ENCODE measurements at places on chromosomes 2 and 18. TPM values are rescaled to one million over a fixed set of nuclear protein-coding genes. Genes with fewer than 3 reads are reported as not detected.

Gene RESP18
- not detected for total RNA-seq

Gene CROCC2
- 0.23 TPM for total RNA-seq

Gene DUSP2
- 2.6 TPM for total RNA-seq

Gene CCDC74A
- total RNA-seq: 2.0 TPM

Gene ALKAL2
- 1.9 TPM for total RNA-seq

Gene GPR45
- total RNA-seq: not detected

Gene NRP2
- total RNA-seq: 55.8 TPM

Gene MPP4
- total RNA-seq: not detected

Gene EFEMP1
- 81.2 TPM for total RNA-seq

Gene PDCL3
- 23.7 TPM for total RNA-seq

All from ureter (tissue), 1 donor.